ENCODE measurements at places on chromosomes 1 and 21.

DNA sequence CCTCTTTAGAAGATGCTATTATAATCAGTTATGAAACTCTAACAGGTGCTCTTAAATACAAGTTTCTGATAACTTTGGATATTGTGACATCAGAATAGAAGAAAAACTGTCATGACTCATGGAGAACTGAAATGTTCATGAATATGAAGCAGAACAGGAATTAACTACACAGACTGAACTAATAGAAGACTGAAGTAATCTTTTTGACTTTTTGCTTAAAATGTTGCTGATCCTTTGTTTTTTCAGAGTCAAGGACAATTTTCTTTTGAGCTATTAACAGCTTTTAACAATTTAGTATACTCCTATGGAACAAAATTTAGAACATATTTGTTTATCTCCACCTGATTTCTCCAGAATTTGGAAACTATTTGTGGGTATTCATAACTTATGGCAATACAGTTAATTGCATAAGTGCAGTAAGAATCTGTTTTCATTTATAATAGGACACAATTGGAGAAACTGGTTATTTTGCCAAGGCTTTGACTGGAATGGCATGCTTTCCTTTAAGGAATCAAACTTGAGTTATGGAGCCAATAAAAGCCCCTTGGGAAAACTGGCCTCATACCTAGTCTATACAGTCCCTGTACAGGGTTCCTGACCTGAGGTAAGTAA lies 18.7 kb upstream of the PLA2G5 start:
- no peak overlapping the region for H3K4me3 ChIP-seq
- peaks cover 4% of the 10 kb centered on the region for H3K27me3 ChIP-seq
- no peak for DNase-seq
- H3K4me1 ChIP-seq: peaks cover 2% of the 10 kb centered on the region

DNA sequence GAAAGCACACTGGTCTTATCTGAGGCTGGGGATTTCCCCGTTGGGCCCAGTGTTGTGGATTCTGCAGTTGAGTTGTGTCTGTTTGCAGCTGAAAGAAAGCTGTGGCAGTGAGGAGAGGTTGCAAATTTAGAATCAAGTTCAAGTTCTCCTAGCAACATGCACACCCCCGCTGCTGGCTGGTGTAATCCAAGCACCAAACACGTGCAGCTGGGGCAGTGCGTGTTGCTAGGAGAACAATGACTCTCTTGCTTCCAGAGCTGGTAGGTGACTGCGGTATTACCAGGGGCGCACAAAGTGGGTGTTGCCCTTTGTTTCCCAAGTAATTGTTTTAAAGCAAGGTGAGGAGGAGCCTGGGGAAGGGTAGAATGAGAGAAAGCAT lies 91.5 kb downstream of the IER5 start:
- no peak for DNase-seq
- peaks cover 18% of the 10 kb centered on the region for H3K27me3 ChIP-seq
- H3K4me1 ChIP-seq: peaks cover 10% of the 10 kb centered on the region
- H3K27ac ChIP-seq: no peak overlapping the region
- H3K36me3 ChIP-seq: no peaks in the 10 kb centered on the region

DNA sequence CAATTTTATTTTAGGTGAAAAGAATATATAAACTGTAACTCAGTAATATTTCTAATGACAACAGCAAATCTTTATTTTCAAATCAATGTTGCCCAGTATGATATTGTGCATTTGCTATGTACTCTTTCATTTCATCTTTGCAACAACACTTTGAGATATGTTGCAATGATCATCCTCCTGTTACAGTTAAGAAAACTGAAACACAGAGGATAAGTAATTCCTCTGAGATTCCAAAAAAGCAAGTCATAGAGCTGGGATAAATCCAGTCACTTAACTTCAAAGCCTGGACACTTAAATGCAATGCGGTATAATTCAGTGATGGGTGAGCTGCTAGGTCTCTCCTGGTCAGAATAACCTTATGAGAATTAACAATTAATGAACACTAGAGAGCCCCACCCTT lies 48.6 kb upstream of the EXO1 start:
- H3K4me3 ChIP-seq: no peak overlapping the region
- peaks cover 6% of the 10 kb centered on the region for H3K27me3 ChIP-seq
- H3K4me1 ChIP-seq: no peaks in the 10 kb centered on the region
- DNase-seq: no peak
- H3K27ac ChIP-seq: no peak overlapping the region

GRCh38 chr21:29413683-29414082 lies 115.0 kb downstream of the BACH1 start:
- peaks cover 5% of the 10 kb centered on the region for H3K36me3 ChIP-seq
- no peaks in the 10 kb centered on the region for H3K27me3 ChIP-seq
- DNase-seq: no peak
- H3K4me3 ChIP-seq: no peak overlapping the region
- H3K27ac ChIP-seq: no peak overlapping the region

- no peaks in the 10 kb centered on the region for H3K36me3 ChIP-seq
- no peaks in the 10 kb centered on the region for H3K4me1 ChIP-seq
- H3K27ac ChIP-seq: peak overlapping the region; percentile 3
- no peak for DNase-seq
- no peak overlapping the region for H3K4me3 ChIP-seq
These were observed 76.4 kb upstream of the MARK1 start for GRCh38 chr1:220451532-220451931.

- H3K27ac ChIP-seq: no peak overlapping the region
- no peaks in the 10 kb centered on the region for H3K27me3 ChIP-seq
- no peaks in the 10 kb centered on the region for H3K4me1 ChIP-seq
- H3K4me3 ChIP-seq: no peak overlapping the region
- no peak for DNase-seq
These were observed 400.7 kb downstream of the PLA2G4A start for GRCh38 chr1:187229496-187229895.

DNA sequence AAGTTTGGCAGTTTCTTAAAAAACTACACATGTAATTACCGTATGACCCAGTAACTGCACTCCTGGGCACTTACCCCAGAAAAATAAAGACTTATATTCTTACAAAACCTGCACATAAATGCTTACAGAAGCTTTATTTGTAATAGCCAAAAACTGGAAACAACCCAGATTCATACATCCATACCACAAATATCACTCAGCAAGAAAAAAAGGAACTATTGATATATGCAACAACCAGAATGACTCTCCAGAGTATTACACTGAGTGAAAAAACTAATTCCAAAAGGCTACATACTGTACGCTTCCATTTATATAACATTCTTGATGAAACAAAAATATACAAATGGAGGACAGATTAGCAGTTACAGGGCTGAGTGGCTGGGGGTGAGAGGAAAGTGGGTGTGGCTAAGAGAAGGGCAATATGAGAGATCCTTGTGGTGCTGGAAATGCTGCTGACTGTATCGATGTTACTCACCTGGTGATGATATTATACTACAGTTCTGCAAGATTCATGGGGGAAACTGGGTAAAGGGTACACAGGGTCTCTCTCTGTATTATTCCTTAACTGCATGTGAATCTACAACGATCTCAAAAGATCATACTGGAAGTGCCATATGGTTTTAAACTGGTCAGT lies 96.0 kb upstream of the GNG4 start:
- no peaks in the 10 kb centered on the region for H3K4me1 ChIP-seq
- no peak for DNase-seq
- no peak overlapping the region for H3K4me3 ChIP-seq
- H3K27ac ChIP-seq: no peak overlapping the region

- H3K4me3 ChIP-seq: no peak overlapping the region
- H3K27me3 ChIP-seq: peaks cover 14% of the 10 kb centered on the region
- no peaks in the 10 kb centered on the region for H3K4me1 ChIP-seq
- H3K36me3 ChIP-seq: no peaks in the 10 kb centered on the region
- H3K27ac ChIP-seq: no peak overlapping the region
- no peak for DNase-seq
These were observed 543.5 kb downstream of the OMA1 start for GRCh38 chr1:58003059-58003458.

DNA sequence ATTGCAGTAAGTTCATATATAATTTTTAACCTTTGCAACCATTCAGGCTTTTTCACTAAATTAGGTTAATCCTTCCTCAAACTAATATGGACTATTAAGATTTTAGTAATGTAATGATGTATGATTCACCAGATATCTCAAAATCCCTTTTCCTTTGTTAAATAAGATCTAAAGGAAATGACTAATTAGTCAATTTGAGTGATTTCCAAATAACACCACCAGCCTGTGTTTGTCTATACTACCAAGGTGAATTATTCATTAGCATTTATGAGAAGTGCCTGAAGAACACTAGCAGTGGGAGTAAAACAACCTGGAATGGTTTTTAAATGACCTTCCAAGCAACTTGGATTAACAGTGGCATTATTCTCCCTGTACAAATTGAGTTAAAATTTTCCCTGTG lies 670.6 kb upstream of the PKN2 start:
- no peak for DNase-seq
- no peak overlapping the region for H3K27ac ChIP-seq
- no peak overlapping the region for H3K4me3 ChIP-seq
- H3K27me3 ChIP-seq: no peaks in the 10 kb centered on the region

DNA sequence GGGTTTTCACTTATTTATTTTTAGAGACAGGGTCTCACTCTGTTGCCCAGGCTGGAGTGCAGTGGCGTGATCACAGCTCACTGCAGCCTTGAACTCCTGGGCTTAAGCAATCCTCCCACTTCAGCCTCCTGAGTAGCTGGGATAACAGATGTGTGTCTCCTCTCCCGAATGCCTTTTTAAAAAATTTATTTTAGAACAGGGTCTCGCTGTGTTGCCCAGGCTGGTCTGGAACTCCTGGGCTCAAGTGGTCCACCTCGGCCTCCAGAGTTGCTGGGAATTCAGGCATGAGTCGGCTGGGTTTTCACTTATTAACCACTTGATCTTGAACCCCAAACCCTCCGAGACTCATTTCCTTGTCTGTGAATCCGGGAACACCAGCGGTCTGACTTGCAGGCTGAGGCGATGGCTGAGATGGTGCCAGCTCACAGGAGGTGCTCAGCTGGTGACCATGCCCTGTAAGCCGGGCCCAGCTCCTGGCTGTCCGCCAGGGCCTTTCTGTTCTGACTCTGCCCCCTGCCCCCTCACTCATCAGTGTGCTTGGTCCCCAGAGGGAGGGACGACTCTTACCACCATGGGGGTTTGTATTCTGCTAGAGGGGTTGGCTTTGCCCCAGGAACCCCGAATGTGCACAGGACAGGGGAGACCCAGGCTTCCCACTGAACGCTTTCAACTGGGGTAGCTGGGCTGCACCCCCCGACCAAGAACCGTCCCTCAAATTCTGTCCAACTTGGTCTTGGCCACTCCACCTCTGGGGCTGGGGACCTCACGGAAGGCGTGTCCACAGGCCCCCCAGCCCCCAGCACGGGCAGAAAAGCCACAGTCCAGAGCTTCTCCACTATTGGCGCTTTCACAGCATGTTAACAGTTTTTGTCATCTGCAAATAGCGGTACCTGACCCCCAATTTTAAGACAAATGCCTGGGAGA lies 22.5 kb downstream of the MMEL1 start:
- no peaks in the 10 kb centered on the region for H3K27me3 ChIP-seq
- H3K27ac ChIP-seq: no peak overlapping the region
- no peak for DNase-seq
- no peak overlapping the region for H3K4me3 ChIP-seq
- H3K36me3 ChIP-seq: peaks cover 1% of the 10 kb centered on the region

DNA sequence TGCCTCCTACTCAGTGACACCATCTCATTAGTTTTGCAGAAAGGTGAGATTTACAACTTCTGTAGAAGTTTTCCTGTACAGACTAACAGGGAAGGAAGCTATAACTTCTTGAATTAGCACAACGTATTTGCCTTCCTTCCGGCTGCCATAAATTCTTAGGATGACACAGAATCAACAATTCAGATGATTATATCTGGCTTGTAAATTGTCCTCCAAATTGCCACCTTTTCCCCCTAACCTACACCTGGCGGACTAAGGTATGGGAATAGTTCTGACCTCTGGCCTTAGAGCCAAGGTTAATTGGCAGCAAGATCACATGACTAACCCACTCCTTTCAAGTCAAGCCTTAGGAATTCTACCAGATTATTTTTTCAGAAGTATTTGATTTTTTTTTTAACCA lies 284.3 kb downstream of the LMO4 start:
- H3K36me3 ChIP-seq: no peaks in the 10 kb centered on the region
- no peaks in the 10 kb centered on the region for H3K4me1 ChIP-seq
- H3K4me3 ChIP-seq: no peak overlapping the region
- no peak overlapping the region for H3K27ac ChIP-seq
- H3K27me3 ChIP-seq: no peaks in the 10 kb centered on the region

DNA sequence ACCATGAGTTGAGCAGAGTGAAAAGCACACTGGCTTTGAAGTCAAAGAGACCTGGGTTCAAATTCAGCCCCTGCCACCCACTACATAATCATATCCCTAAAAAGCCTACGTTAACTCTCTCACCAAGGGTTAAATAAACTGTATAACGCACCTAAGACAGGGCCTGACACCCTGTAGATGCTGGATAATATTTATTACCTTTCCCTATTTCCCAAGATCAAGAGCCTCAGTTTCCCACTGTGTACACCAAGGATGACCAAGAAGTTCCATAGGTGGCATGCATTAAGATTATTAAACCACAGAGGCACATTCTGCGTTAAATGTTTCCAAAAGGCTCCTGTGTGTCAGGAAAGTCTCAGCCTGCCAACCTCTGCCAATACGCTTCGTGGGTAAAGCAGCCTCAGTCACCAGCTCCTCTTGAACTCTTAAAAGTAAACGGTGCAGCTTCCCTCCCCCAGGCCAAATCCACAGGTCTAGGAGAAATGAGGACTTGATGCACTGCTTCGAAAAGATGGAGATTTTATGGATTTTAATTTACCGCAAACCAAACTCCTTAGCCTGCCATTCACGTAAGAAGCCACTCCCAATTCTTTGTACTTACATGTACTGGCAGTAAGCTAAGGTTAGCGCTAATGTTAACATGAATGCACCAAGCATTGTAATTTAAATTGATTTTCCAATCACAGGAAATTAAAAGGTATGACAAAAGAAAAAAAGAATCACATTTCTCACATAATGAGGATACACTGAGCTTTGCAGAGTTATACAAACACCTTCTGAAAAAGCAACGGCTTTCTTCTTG lies 2.6 kb downstream of the USP24 start:
- H3K36me3 ChIP-seq: peaks cover 7% of the 10 kb centered on the region
- peaks cover 57% of the 10 kb centered on the region for H3K4me1 ChIP-seq
- DNase-seq: no peak
- no peaks in the 10 kb centered on the region for H3K27me3 ChIP-seq
- peak overlapping the region; percentile 88 for H3K4me3 ChIP-seq

- DNase-seq: no peak
- no peak overlapping the region for H3K4me3 ChIP-seq
These were observed 1.4 kb downstream of the ESRRG start for GRCh38 chr1:216721863-216722262.
